ENCODE measurements at places on chromosomes 5 and 9.

DNA sequence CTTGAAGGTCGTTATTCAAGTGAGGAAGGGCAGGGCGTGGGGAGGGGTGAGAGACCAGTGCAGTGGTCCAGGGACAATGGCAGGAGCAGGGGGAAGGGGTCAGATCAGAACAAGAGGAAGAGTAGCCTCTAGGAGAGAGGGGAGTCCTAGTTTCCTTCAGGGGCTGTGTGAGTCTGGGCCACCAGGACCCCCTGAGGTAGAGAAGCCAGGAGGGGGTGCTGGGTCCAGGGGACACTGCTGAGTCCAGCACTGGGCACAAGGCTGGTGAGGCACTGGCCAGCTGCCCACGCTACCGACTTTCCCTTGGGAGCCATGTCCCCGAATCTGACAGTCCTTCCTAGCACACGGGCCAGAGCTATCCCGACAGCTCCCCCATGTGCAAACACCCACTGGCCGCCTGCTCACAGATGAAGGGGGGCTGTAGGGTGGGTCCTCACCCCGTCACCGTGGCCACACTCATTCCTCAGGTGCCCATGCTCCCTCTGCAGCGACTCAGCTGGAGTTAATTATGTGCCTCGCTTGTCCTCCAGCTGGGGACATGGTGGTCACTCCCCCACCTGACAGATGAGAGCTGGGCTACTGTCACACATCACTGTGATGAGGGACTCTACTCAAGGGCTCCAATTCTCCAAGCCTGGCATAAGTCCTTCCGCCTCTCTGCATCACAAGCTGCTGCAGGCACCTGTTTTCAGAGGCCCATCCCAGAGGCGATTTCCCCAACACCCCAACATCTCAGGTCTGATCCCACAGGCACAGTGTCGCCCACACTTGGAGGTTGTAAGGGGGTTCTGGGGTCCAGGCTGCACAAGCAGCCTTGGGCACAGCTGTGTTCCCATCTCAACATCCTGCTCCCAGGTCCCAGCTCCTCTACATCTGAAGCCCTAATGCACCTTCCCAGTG is 115.1 kb downstream of the GABBR2 start:
- no peak for DNase-seq

DNA sequence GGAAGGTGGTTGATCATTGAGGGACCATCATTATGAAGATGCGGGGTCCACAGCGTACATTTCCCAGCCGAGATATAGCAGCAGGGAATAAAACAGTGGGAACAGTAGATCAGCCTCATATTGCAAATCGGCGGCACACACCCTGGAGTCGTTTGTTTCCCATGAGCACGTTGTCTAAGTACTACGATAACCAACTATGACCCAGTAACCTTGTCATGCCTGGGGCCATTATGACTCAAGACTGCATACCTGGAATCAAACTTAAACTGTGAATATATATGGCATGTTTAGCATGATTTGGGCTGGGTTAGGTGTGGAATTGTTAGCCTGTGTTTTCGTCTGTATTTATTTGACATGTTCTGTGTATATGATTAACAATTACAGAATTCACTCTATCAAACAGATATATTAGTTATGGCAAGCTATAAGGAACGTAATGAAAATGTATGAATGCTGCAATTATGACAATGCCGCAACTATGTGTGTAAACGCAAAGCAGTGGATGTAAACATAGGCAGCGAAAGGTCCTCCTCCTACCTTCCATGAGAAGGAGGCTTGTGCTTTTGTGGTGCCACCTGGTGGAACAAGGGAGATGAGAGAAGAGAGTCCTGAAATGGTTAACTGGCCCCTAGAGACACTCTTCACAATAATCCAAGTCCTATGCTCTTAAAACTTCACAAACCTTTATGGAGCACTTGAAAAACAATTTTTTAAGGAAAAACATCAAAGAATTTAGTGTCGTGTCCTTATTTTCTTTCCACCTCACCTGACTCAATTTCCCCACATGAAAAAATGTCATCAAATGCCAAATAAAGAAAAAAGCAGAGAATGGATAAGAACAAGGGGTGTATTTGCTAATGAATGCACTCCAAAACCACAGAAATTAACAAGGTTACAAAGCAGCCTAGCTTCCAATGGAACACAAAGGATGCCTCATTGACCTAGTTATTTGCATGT is 47.1 kb downstream of the SEMA5A start:
- DNase-seq, result no peak

- no peak for DNase-seq
Observed at GRCh38 chr5:58261605-58262004, 198.3 kb downstream of the PLK2 start.

- DNase-seq, result no peak
Observed at GRCh38 chr9:15482146-15482545, 28.6 kb downstream of the PSIP1 start.

DNA sequence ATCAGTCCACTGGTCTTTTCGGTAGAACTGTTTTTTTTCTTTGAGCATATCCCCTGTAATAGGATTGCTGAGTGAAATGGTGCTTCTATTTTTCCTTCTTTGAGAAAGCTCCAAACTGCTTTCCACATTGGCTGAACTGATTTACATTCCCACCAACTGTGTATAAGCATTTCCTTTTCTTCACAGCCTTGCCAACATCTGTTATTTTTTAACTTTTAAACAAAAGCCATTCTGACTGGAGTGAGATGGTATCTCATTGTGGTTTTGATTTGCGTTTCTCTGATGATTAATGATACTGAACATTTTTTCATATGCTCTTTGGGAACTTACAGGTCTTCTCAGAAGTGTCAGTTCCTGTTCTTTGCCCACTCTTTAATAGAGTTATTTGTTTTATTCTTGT is 764.7 kb downstream of the MTRR start:
- no peak for DNase-seq

DNA sequence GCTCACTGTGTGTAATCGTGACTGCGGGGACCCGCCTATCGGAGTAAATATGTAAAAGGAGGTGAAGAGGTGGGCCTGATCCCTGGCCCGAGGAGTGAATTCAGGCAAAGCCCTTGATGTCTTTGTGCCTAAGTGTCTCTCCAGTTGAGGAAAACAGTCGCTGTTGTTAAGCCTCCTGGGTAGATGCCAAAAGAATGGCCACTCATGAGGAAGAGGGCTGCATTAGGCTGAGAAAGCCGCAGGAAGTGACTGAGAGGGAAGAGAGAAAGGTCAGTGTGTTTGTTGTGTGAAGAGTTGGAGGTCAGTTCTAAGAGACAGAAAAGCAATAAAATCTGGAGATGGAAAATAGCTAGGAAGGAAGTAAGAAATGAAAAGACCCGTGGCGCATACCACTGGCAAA is 35.8 kb upstream of the PIP5K1B start:
- DNase-seq, result no peak

DNA sequence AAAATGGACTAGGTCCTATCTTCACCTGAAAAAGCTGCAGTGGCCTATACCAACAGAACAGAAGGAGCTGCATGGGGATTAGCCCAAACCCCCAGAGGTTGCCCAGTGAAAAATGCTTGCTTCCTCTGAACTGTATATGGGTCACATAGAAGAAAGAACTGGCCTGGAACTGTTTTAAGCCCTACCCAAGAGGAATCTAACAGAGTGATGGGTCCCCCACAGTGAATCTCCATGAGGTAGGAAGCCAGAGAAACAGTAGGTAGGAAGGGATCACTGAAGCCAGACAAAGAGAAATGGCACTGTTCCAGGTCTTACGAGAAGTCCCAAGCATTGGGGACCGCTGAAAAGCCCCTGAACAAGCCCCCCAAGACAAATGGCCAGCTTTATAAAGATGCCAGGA is 28.8 kb upstream of the TRIM32 start:
- no peak for DNase-seq

DNA sequence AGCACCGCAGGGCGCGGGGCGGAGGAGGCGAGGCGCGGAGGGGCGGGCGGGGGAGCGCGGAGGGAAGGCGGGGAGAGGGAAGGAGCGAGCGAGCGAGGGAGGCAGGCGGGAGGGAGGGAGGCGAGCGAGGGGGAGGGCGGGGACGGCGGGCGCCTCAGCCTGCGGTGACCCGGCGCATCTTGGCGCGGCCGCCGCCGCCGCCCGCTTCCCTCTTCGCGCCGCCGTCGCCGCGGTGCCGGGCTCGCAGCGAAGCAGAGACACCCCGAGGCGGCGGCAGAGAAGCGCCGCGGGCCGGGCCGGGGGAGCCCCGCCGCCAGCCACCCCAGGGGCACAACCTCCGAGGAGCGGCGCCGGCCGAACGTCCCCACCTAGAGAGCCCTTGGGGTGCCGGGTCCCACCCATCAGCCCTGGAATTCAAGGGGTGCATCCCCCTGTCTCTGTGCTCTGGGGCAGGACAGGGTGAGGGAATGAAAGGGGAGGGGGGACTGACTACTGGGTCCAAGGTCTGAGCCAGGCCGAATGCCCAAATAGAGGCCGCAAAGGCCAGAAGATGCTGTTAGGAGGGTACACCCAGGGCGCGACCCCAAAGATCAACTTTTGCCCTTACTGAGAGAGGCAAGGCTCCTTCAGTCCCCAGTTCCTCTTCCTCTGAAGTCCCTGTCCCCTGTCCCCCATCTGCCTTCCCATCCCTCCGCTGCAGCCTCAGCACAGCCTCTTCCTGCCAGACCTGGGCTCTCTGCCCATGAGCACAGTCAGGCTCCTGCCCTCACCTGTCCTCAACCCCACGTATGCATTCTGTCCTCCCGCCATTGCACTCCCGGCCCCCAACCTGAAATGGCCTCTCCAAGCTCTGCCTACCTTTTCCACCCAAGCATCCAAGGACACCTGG is at the start of gene ADAMTS2:
TSS of gene ADAMTS2 (minus strand) at position 29 of the 889 bp plus-strand sequence. CDS start 133 bp downstream, outside the sequence.
- DNase-seq, result no peak

DNA sequence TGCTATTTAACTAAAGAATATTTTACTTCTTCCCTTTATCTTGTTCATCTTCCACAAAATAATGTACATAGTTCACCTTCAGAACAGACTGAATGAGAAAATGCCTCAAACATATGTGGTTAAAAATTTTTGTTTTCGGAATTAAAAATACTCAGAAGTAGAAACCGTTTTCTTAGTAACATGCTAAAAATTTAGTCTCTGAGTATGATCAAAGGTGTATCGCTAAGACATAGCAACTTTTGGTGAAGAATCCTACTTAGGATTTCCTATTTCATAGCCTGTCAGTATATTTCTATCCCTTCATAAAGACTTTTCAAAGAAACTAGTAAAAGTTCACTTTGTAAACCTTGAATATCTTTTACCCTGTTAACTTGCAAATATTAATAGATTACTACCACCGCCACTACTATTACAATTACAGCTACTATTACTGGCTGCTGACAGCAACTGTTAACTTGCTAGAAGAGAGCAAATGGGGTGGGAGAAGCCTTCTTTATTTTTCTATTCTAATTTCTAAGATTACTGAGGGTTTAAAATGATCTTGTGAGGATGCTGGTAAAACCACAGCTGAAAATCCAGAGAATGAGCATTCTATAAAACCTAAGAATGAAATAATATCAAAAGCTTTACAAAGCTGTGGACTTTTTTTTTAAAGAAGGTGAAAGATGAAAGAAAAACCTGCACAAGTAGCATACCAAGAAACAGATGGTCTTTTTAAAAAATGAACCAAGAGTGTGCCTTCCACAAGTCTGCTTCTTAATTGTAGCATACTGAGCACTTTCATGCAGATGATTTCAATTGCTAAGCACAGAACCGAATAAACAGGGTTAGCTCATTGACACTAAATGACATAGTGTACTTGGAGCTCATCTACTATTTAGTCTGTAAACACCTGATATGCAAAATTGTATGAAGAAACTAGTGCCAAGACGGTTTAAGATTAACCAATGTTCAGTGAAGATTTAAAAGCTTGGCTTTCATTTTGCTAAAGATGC is 246.3 kb upstream of the EFNA5 start:
- DNase-seq, result no peak

DNA sequence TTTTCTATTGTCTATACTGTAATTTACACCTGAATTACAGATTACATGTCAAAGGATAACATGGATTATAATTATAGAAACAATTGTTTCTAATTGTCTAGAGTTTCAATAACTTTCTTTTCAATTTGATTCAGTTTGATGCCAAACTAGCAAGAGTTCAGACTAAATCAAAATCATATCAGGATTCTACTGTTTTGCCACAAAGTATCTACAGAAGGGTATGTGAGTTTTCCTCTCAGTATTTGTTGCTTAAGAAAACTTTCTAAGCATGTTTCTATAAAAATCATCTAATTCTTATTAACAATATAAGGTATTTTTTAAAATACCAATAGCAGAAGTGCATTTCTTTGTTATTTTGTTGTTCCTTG is 12.5 kb downstream of the SELENOP start:
- DNase-seq, result no peak

DNA sequence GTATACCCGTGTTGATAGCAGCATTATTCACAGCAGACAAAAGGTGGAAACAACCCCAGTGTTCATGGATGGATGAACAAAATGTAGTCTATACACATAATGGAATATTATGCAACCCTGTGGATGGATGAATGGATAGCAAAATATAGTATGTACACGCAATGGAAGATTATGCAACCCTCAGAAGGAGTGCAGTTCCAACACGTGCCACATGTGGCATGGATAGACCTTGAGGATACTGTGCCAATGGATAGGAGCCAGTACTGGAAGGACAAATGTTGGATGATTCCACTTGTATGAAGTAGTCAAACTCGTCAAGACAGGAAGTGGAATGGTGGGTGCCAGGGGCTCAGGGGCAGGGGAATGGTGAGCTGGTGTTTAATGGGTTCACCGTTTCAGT is 44.9 kb downstream of the PLEKHG4B start:
- DNase-seq, result no peak

DNA sequence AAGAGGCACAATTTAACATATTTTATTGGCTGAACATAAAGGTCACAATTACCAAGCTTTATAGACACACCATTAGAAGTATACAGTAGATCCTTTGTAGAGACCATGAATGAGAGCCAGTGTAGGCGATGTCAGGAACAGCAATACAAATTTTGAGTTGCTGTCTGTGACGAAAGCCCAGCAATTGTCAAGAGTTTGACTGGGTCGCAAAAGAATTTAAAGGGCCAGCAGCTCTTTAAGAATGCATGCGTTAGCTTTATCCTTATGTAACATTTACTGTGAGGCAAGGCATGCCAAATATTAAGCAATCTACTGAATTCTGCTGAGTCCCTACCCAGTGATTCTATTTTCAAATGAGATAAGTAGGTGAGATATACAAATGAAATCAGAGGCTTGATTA is 236.9 kb downstream of the ARRDC3 start:
- DNase-seq, result no peak

DNA sequence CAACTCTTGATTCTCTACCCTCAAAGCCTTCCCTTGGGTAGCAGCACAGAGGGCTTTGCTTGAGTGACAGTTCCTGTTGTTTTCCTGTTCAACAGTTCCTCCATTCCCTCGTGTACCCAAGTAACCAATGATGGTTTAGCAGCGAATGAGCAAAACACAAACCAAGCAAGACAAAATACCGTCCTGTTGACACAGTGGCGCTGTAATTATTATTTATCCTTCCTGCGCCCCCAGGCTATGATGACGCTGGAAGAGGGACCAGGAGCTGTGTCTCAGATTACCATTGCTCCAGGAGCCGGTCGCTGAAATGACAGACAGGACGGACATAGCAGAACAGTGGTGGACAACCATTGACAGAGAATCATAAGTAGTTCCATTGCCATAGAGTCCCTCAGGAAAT is 154.8 kb downstream of the GADD45G start:
- DNase-seq, result no peak
